ENCODE measurements at places on chromosomes 16 and 17.
A peak's percentile ranks its signal among the peaks of the same experiment; 100 is the strongest.

- DNase-seq: no peak
These were observed 173.7 kb downstream of the TRIM37 start for GRCh38 chr17:58932956-58933355.

DNA sequence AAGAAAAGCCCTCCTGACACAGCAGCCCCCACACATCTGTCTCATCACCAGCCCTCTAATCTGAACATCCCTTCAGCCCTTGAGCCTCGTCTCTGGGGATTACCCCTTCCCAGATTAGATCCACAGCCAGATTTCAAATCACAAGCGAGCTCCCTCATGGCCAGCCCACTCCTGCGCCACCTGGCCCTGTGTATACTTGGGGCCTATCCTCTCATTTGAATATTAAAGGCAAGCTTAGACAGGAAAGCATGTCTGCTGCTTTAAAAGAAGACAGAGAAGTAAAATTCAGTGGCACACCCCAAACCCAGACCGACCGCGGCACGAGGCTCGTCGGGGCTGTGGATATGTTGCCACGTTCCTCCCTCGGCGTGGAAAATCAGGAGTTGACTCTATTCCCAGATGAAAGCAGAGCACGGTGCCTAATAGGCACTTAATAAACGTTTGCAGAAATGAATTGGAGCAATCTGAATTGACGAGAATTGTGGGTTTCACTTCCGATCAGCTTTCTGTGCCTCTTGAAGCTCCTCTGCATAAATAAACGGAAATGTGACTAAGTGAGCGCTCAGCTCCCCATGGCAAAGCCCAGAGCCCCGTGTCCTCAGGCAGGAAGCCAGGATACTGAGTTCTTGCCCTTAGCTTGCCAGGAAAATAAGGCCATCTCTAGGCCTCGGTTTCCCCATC, 108.0 kb downstream of the CCDC182 start:
- DNase-seq: no peak

GRCh38 chr16:83923581-83924365, 24.9 kb downstream of the MLYCD start:
- no peak for DNase-seq

DNA sequence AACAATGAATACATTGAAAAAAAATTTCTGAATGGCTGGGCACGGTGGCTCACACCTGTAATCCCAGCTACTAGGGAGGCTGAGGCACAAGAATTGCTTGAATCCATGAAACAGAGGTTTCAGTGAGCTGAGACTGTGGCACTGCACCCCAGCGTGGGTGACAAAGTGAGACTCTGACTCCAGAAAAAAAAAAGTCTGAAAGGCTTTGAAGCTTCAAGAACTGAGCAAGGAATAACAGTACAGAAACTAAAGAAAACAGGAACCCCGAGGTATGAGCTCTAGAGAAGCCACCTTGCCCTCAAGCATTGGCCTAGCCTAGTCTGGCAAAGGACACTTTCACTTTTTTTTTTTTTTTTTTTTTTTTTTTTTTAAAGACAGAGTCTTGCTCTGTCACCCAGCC, 45.0 kb downstream of the TEX2 start:
- DNase-seq: no peak

- DNase-seq: no peak
These were observed 23.7 kb upstream of the CDH1 start for GRCh38 chr16:68713361-68713760.

GRCh38 chr17:81884520-81884919, 6.9 kb downstream of the ALYREF start:
- DNase-seq: no peak

DNA sequence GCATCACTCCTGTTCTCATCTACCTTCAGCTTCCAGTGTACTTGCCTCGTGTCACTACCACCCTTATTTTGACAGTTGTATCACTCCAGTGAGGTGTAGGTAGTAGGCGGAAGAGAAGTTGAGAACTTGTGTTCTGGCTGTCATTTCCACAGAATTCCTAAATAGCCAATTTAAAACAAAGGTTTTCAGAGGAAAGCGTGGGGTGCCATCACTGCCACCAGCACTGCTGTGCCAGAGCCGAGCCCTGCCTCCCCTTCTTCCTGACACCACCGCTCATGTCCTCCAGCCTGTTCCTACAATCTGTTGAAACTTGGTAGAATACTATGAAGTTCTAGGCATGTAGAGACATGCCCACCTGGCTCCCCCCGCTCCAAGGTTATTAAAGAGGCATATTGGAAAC, 215.8 kb downstream of the TANC2 start:
- DNase-seq: no peak

DNA sequence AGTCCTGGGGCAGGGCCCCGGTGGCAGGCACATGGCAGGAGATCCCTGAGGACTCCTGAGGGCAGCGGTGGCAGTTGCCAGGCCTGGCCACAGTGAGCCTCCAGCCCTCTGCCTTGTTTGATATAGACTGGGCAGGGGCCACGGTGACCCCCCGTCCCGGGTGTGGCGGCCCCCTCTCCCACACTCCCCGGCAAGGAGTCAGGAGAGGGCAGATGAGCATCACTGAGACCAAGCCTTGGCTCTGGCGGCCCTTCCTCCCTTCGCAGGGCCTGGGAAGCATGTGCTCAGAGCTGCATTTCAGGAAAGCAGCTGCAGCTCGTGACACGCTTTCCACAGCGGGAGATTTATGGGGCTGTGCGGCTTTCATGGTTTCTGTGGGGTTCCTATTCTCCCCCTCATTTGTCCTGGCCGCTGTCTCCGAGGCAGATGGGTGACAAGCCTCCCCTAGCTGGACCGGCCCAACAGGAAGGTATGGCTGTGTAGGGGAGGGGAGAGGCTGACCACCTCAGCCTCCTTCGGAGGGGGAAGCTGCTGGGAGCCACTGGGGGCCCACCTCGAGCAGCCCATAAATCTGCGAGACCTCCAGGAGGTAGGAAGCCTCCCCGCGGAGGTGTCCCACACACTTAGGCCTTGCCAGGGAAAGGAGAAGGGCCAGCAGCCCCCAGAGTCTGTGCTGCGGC, 211.4 kb downstream of the NTN1 start:
- no peak for DNase-seq

DNA sequence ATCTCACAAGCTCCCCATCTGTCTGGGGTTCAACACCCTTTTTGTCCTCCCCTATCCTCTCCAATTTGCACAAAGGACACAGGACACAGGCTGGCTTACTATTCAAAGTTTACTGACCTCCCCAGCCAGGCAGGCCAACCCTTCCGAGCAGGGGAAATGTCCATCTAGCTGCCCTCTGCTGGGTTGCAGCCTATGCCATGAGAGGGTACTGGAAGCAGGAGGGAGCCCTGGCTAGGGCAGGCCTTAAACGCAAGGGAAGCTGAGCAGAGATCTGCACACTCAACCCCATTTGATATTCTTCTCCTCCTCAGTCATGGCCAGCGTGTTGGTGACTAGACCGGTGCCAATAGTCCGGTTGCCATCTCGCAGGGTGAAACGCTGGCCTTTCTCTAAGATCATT, 3.5 kb downstream of the TUFM start:
- DNase-seq: no peak

DNA sequence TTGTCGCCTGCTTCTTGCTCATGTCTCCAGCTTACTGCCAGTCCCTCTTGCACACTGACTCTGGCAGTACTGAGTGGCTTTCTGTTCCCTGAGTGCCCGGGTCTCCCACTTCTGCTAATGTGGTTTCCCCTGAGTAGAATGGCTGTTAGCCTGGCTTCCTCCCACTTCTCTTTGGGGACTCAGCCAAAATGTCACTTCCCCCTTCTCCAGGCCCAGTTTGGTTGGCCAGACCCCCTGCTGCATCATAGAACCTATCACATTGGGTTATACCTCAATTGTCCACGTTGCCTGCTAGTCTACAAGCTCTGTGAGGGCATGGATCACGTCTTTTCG, 304.4 kb downstream of the HS3ST3B1 start:
- no peak for DNase-seq

DNA sequence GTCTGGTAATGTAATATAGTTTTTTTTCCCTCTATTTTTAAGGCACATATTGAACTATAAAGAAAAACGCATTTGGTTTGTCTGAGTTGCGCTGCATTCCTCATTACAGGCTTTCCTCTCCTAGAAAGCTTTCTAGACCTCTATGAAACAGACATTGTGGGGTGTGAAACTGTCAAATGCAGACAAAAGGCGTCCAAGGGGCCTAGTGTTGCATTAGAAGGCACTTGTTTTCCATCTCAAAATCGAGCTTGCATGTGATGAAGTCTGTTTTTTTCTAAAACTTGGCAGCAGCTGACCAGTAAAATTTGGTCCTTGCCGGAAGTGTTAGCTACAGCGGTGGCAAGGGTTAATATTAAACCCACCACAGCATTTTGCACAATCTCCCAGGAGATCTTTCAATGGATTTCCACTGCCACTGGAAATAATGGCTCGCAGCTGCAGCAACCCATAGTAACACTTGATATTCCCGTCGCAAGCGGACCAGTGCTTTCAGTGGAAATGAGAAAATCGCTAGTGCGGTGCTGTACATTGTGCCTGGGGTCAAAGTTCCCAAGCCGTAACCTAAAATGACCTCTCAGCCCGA, 602.6 kb downstream of the KCNJ2 start:
- no peak for DNase-seq

DNA sequence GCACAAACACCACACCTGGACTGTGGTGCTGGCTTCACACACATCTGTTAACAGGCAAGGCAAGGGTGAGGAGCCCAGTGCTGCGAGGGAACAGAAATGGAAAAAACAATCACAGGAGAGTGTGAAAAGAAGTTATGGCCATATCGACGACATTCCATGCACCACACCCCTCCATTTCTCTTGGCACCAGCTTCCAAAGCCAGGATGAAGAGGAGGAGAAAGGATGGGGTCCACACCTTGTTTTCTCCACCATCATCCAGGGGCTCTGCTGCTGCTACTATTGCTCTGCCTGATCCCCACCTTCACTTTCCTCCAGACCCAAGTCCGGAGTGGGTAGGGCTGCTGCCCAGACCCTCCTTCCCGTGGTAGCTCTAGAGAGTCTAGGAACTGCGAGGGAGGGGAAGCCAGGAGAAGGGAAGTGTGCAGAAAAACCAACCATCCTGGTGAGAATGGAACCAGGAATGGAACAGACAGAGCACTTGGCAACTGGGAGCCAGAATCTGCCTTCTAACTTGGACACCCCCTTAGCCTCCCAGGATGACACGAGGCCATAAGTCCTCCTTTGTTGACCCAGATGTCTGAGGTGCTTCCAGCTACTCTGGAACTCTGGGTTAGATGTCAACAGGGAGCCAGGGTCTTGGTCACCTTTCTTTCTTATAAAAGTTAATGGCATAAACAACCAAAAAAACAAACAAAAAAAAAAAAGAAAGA, 1.2 kb upstream of the PROCA1 start:
- DNase-seq: no peak

DNA sequence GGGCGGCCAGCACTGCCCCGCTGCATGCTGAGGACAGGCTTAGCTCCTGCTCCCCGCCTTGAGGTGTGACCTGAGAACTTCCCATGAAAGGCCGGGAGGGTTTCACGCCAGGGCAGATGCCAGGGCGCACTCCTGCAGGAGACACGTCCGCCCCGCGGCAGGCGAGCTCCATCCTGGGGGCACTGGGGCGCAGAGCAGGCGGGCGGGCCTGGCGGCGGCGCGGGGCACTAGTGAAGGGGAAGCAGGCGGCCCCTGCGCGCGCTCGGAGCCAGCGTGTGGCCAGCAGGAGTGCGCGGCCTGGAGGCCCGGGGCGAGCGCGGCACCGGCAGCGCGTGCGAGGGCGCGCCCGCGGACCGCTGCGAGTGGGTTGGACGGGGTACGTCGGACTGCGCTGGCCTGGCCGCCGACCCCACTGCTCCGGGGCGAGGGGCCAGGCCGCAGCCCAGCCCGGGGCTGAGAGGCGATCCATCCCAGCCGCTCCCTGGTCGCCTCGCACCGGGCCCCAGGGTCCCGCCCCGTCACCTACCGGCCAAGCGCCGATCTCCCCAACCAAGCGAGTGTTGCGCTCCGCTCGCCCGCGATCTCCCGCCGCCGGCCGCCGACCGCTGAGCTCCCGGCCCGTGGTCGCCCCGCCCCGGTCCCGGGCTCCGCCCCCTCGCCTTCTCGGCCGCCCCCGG, at the start of gene MAP3K14:
TSS of gene MAP3K14 (minus strand) at position 587 of the 677 bp plus-strand sequence. CDS start 26,275 bp downstream, outside the sequence.
- DNase-seq: peak; percentile 55

DNA sequence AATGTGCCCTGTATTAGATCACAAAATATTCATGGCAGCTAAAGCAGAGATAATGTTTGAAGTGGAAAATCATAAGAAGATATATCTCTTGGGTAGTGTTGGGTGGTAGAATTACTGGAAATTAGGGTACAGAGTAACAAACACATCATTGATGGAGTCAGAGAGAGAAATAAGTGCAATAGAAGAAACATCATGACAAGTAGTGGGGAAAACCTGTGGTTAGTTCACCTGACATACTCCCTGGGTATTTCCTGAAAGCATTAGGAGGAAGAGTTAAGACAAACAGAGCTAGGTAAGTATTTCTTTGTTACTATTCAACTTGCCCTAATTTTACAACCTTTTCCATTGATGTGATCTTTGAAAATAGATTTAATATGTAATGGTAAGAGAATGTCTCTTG, 691.9 kb upstream of the SOX9 start:
- no peak for DNase-seq

- DNase-seq: no peak
These were observed 23.0 kb downstream of the ATF7IP2 start for GRCh38 chr16:10408824-10409381.

DNA sequence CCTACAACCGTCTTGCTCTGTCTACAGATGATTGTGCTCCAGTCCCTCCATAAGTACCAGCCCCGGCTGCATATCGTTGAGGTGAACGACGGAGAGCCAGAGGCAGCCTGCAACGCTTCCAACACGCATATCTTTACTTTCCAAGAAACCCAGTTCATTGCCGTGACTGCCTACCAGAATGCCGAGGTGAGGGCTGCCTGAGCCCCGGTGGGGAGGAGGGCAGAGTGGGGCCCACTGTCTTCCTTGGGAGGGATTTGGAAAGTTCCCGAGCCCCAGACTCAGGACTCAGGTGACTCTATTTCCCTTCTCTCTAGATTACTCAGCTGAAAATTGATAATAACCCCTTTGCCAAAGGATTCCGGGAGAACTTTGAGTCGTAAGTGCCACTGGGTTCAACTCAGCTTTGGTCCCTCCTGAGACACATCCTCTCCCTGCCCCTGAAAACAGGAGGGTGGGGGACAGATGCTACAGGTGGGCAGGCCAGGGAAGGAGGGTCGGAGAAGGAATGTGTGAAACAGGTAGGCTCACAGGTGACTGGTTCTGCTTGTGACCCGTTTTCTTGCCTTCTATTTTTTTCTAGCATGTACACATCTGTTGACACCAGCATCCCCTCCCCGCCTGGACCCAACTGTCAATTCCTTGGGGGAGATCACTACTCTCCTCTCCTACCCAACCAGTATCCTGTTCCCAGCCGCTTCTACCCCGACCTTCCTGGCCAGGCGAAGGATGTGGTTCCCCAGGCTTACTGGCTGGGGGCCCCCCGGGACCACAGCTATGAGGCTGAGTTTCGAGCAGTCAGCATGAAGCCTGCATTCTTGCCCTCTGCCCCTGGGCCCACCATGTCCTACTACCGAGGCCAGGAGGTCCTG, 11.4 kb downstream of the TBX21 start:
- no peak for DNase-seq

DNA sequence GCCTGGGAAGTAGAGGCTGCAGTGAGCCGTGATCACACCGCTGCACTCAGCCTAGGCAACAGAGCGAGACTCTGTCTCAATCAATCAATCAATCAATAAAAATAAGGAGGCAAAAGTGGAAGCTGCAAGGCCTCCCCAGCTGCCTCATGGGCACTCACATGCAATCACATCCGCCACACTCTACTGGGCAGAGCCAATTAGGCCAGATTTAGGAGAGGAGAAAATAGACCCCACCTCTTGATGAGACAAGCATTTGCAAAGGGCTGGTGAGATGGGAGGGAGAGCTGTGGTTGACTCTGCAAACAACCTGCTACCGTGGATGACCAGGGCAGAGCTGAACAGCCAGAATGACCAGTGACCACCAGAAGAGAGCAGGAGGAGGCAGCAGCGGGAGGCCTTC, 14.7 kb upstream of the GSG1L start:
- DNase-seq: no peak

GRCh38 chr17:39165178-39165840, 652 bp downstream of the ARL5C start:
- no peak for DNase-seq

Data from NCI-H345 (cell line).